Smooth muscle cell of the brain vasculature (primary cell): ENCODE measurements at places on chromosomes 1 and 21.

DNA sequence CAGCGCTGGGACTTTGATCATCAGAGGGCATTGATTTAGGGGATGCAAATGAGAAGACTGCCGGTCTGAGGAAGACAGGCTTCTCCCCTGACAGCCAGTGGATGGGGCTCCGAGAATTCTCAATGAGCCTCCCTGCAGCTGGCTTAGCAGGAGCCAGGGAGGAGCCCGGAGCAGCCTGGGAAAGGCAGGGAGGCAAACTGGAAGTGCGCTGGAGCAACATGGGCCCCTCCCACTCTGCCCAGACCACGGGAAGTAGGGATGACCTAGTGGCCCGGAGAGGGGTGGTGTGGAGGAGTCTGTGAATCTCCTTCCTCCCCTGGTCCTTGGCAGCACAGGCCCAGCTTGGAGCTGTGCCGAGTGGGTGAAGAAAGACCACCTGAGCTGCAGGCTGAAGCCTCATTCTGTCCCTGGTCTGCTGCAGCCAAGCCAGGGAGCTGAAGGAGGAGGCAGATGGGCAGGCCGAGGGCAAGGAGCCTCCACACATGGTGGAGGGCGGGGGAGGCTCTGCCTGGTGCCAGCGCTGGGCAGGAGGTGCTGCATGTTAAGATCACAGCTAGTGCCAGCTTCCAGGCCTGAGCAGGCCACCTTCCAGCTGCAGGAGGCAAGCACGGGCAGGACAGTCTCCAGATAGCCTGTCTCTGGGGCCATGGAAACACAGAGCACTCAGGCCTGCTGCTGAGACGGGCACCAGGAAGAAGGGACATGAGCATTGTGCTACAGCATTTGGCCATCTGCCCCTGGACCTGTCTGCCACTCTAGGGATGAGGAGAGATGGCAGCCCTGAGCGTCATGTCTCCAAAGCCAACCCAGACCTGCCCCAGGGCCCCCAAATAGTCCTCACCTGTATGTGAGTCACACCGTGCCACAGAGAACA is 12.2 kb upstream of the CLSTN1 start:
- DNase-seq: no peak

DNA sequence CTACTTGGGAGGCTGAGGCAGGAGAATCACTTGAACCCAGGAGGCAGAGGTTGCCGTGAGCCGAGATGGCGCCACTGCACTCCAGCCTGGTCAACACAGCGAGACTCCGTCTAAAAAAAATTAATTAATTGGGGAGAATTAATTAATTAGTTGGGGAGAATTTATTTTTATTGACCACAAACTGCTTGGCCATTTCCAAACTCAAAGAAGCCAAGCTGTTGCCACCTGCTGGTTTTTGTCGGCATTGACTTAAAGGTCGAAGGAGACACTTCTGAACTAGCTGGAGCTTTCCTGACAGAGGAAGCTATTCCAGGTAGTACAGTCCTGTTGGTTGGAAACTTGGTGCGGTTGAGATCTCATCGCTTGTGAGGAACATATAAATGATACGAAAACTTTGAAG is 13.1 kb downstream of the MAP1LC3C start:
- no peak for DNase-seq

GRCh38 chr1:162699366-162699765 is 67.1 kb downstream of the DDR2 start:
- no peak for DNase-seq

DNA sequence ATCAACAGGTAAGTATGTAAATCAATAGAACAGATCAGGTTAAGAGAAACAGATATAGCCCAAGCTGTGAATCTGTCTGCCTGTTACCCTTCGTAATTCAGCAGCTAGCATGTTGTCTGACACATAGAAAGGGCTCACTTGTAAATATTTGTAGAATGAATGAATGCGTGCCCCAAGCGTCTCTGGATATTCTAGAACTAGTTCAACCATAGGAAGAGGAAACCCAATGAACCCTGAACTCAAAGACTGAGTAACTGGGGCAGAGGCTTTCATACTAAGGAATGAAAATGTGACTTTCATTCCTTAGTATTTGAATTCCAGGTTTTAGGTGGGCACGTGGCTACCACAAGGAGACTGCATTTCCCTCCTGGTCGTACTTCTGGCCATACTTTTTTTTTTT is 60.1 kb upstream of the SMYD2 start:
- no peak for DNase-seq

- DNase-seq: no peak
These were observed 510.1 kb upstream of the CXADR start for GRCh38 chr21:17002594-17003257.

DNA sequence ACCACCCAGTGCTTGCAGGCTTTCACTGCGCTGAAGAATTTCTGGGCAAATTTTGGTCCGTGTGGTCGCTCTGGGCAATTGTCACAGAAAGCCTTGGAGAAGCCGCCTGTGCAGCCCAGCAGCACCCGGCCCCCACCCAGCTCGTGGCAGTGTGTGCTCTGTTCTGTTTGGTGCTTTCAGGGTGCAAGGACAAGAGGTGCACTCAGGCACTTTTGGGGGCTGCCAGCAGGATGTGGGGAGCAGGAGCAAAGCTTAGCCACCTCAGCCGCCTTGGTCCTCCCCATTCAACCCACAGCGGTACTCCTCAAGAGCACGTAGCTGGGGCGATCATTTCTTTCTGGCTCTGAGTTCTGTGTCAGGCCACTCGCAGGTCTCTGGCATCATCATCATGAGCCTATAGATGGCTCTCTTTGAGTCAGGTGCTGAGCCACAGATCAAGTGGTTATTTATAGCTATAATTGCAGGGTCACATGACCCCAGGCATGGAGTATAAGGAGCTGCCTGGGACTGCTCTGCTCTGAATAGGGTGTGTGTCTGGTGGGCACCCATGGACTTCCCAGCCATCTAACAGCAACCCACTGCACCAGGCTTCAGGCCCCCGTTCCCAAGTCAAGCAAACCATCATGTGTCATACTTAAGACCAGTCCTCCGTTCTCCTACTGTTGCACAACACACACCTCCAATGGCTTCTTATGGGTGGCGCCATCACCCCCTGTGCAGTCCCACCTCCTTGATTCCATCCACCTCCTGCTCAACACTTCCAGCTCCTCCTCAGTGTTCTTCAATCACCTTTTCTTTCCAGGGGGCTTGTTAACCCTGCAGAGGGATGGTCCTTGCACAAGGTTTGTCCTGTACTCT is 18.1 kb upstream of the TENT5C start:
- no peak for DNase-seq

DNA sequence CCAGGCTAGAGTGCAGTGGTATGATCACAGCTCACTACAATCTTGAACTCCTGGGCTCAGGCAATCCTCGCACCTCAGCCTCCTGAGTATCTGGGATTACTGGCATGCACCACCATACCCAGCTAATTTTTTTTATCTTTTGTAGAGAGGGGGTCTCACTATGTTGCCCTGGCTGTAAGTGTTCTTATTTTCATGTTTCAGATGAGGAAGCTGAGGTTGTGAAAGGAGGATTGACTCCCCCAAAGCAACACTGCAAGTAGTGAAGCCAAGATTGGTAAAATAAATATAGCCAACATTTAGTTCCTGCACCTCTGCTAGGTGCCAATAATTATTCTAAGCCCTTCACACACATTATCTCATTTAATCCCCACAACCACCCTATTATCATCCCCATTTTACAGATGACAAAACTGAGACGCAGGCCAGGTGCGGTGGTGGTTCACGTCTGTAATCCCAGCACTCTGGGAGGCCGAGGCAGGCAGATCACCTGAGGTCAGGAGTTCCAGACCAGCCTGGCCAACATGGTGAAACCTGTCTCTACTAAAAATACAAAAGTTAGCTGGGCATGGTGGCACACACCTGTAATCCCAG is 2.1 kb downstream of the PMVK start:
- DNase-seq: no peak

GRCh38 chr1:21961337-21961736 is 15.5 kb upstream of the CELA3B start:
- DNase-seq: no peak

DNA sequence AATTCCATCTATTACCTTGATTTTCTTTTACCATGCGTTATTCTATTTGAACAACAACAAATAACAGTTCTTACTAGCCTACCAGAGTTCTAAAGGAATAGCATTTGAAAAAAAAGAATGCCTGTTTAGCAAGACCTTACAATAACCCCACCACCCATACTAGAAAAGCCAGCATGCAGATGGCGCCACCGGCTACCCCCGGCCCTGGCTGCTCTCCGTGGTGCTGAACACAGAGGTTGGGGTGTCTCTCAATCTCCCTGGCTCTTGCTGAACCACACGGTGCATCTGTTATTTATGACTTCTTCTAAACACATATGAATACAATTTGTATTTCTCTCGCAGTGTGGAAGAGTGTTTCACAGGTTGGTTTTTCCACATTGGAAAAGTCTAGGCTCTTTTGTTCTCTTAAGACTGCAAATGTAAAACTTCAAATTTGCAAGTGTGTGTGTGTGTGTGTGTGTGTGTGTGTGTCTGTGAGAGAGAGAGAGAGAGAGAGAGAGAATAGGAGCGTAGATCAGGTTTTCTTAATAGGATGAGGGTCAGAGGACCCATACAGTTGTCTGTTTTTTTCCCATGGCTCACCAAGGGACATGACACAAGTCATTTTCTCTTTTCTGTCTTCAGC is 13.6 kb downstream of the GRIK3 start:
- DNase-seq: no peak

DNA sequence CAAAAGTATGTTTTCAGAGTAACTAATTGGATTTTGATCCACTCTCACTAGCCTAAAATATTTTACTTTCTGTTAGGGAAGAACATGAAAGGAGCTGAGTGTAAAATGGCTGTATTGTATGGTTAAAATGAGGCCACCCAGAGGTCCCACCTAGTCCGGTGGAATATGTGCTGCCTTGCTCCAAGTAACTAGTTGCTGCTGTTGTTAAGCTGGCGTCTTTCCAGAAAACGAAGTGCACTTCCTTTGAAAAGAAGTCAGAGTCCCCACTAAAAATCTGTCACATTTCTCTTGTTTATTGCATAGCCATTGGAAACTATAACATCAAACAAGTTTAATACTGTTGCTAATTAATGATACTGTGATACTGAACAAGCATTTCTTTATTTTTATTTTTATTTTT is 3.2 kb downstream of the SLC25A33 start:
- no peak for DNase-seq

- DNase-seq: no peak
These were observed 14.5 kb downstream of the VANGL2 start for GRCh38 chr1:160414881-160415280.

DNA sequence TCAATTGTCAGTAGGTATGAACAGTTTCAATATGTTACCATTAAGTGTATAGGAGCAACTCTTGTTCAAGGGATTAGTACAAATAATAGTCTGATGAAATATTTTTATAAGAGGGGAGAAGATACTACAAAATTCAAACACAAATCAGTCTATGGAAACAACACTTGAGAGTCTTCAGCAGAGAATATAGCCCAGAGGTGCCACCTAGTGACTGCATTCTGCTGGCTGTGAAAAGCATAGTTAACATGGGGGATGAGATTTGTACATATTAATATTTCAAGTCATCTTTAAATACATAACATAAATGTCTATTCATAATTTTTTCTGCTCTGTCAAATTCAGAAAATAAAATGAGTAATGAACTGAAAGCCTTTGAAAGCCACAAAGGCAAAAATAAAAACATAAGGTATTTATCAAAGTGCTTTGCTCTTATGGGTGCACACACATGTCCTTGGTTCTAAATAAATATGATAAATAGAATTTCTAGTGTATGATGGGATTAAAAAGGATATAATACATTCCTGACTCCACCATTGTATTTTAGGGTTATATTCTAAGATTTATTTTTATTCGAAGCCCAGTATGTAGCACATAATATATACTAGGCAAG is 440.9 kb upstream of the ZRANB2 start:
- no peak for DNase-seq

- no peak for DNase-seq
These were observed 295.0 kb downstream of the OMA1 start for GRCh38 chr1:58251430-58252073.

DNA sequence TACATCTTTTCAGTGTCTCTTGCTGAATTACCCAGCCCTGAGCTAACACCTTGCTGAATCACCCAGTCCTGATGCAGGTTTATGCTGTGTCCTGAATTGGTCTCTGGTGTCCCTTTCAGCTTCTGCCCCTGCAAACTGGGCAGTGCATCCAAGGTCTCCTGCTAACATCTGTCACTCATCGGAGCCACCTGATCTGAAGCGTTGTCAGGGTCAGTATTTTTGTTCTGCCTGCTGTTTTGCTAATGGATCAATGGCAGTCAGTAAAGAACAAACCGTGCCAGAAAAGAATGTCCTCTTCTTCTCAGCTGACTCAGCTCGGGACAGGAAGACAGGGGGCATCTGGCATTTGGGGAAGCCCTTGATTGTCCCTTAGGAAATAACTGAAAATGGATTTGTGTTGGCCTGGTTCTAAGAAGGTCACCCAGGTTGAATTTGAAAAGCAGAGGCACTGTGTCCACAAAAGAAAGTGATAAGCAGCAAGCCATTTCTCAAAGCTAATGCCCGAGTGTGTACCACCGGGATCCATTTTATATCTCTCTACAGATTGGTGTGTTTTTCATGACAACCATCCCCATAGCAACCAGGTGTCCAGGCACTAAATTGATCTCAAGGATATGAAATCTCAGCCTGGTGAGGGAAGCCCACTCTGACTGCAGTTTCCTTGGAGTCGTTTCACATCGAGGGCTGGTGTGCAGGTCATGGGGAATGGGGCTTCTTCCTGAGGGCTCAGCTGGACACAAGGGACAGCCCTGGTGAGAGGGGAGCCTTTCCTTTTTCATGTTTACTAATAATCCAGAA is 109.7 kb upstream of the IRF2BP2 start:
- no peak for DNase-seq

DNA sequence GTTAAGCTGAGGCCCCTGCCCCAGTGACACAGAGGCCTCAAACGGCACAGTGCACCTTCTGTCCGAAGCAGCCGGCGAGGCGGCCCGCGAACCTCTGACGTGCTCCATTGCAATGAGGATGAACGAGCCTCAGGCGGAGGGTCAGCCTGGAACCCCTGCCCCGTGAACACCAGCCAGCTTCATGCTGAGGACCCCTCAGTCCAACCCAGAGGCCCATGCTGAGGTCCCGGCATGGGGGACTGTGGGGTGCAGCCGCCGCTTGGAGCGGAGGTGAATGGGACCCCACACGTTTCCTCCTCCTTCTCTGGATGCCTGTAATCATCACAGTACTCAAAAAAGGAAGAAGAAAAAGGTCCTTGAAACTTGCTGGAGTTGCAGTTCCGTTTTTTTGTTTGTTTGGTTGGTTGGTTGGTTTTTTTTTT is 62.1 kb downstream of the PRKCZ start:
- DNase-seq: no peak

- DNase-seq: no peak
These were observed 13.9 kb downstream of the CHIT1 start for GRCh38 chr1:203215573-203215972.

GRCh38 chr1:21241771-21242581 is 48.3 kb downstream of the ECE1 start:
- peak; percentile 52 for DNase-seq

DNA sequence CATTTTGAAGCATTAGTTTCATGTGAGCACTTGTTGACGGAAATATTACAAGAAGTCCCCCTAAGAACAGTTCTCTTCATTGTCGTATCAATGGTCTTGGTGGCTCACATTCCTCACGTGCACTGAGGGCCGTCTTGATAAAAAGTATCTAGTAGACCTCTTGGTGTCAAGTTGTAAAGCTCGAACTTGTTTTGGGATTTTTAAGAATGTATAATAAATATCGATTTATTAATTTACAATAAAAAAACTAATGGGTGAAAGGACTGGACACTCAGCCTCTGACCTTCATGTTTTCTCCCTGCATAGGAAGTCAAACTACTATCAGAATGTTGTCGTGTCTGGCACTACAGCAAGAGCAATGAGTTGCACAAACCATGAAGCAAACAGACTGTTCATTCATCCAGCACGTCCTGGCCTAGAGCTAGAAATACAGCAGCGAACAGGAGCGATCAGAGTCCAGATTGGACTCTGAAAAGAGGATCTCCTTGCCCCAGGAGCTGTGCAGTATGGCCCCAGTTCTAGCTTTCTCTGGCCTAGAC is 319.2 kb downstream of the SMYD3 start:
- no peak for DNase-seq
